CD4-positive, alpha-beta T cell (primary cell): ENCODE measurements at places on chromosomes 13 and 19. TPM values are rescaled to one million over a fixed set of nuclear protein-coding genes. Genes with fewer than 3 reads are reported as not detected.

The RGCC gene
- 752 TPM for total RNA-seq

The ZNF700 gene
- total RNA-seq, result 14.5 TPM

The SHISA7 gene
- not detected for total RNA-seq

The SERPINE3 gene
- total RNA-seq, result not detected

The SMIM44 gene
- not detected for total RNA-seq

The PSG1 gene
- total RNA-seq, result not detected

The ZNF66 gene
- 6.4 TPM for total RNA-seq

The RNF17 gene
- 0.28 TPM for total RNA-seq

The CGB2 gene
- total RNA-seq, result not detected

The ZNF649 gene
- total RNA-seq, result 13.0 TPM

The CYP2A6 gene
- total RNA-seq, result not detected

The CATSPERD gene
- total RNA-seq, result not detected

The SUPT20H gene
- total RNA-seq, result 61.7 TPM

The NR1H2 gene
- 261 TPM for total RNA-seq

The XPO4 gene
- total RNA-seq, result 22.5 TPM

The LYPD5 gene
- not detected for total RNA-seq

The WDR88 gene
- total RNA-seq, result not detected

The ADGRE1 gene
- total RNA-seq, result 6.0 TPM

The ZNF541 gene
- total RNA-seq, result 0.88 TPM

The NLRP9 gene
- not detected for total RNA-seq

DNA sequence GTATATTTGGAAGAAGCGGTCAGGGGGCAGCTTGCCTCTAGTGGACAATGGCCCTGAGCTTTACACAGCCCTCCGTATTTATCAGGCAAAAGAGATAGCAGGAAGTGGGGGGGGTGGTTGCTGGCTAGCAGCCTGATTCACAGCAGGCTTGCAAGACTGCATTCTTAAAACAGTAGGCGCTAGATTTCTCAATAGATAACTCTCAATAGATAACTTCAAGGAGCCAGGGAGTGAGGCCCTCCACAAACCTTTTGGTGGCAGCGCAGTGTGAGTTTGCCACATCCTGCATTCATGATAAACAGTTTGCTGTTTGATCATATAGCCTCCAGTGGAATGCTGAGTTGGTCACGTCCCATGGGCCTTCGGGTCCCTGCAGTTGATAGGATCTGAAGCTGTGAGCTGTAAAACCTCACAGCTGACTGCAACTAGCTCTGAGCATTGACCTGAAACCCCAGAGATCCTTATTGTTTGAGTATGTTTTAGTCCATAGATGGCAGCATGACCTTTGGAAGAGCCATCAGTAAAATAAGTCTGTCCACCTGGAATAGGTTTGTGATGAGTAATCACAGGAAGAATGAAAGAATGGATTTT lies 12.2 kb downstream of the FPR3 start:
- DNase-seq, result no peak

GRCh38 chr19:36198119-36198518 lies 16.3 kb downstream of the ZNF565 start:
- no peak for DNase-seq

- DNase-seq, result peak; percentile 66
Observed at GRCh38 chr13:98466634-98467236, 110.2 kb downstream of the STK24 start.

GRCh38 chr19:3975637-3976087 lies 4.8 kb upstream of the DAPK3 start:
- DNase-seq, result no peak

DNA sequence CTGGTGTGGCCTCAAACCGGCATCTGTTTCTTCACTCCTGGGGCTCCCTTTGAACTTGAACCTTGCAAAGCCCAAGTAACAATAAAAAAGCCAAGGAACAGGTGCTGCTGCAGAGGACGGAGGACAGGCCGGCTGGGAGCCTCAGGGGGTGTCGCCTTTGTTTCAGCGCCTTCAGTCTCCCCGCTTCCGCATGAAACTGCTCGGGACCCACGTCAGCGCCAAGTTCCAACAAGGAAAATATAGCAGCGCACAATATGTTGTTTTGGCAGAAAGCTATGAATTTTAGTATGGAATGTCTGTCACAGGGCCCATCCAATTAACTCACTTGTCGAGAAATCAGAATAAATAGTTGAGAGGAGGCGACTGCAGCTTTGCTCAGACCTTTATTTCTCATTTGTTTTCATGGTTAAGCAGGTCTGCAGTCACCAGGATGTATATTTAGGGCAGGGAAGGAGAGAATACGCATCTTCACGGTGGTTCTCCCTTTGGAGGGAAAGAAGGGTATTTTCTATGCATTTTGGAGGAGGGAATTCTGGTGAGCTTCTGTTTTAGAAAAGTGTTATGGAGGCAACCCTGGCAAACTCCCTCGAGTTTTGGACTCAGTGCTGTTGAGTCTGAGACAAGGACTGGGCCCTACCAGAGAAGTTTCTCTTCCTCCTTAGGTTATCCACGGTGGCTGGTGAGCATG lies 34.3 kb upstream of the MEDAG start:
- DNase-seq, result no peak

DNA sequence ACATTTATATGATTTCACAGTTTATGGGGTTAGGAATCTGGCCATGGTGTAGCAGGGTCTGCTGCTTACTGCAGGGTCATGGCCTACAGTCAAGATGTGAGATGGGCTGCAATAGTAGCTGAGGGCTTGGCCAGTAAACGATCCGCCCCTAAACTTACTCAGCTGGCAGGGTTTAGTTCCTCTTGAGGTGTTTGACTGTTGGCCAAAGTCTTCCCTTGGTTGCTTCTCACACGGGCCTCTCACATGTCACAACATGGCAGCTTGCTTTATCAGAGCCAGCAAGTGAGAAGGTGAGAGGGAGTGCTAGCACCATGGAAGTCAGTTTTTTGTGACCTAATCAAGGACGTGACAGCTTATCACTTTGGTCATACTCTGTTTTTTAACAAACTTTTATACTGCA lies 77.1 kb downstream of the DNAJC3 start:
- no peak for DNase-seq

- no peak for DNase-seq
Observed at GRCh38 chr19:54548806-54549205, 24.8 kb upstream of the LILRA2 start.

- no peak for DNase-seq
Observed at GRCh38 chr19:14113762-14114414, 3.7 kb downstream of the PRKACA start.

- DNase-seq, result no peak
Observed at GRCh38 chr13:94758436-94758960, 46.2 kb upstream of the SOX21 start.

DNA sequence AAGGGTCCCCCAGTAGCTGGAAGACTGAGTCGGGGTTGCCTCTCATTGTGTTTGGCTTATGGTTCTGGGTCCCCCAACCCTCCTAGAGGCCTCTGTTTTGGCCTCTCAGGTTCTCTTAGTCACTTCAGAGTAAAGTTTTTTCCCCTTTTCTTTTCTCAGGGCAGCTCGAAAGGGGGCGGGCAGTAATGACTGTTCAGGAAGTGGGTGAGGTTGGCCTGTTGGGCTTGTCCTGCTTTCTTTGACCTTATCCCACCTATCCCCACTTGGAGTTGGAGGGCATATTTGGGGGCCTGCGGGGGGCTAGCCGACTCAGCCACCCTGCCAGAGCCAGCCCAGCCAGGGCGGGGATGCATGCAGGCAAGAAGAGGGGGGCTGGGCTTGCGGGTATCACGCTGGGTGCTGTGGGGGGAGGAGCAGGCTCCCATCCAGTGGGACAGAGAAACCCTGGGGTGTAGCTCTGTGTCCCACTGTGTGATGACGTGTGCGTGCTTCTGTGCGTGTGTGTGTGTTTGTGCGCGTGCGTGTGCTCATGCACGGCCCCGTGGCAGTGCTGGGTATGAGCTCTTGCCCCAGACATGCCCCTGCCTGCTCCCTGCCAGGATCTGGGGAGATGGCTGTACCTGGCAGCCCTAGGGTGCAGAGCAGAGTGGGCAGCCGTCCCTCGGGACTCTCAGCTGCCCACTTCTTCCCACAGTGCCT lies 1.4 kb downstream of the CIC start:
- DNase-seq, result peak; percentile 51

- no peak for DNase-seq
Observed at GRCh38 chr19:55553217-55554182, 8.2 kb upstream of the SBK3 start.

DNA sequence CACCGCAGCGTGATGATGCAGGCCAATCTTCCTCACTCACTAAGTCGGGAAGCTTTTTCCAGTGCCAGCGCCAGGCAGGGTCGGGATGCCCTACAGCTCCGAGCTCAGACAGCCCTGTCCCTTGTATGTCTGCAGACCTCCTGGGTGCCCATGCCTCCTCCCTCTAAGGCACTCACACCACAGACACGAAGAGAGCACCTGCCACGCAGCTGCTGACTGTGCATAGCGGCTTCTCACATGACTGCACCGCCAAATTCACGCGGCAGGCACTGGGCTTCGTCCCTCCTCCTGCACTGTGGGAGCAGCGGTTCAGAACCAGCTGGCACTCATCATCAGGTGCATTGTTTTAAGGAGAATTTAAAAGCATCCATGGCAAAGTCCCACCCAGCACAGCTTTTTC lies 88.1 kb downstream of the SLC7A1 start:
- DNase-seq, result no peak

- no peak for DNase-seq
Observed at GRCh38 chr19:2252797-2253105, 3.5 kb downstream of the JSRP1 start.

- no peak for DNase-seq
Observed at GRCh38 chr19:34305221-34306083, 51.1 kb downstream of the GARRE1 start.

DNA sequence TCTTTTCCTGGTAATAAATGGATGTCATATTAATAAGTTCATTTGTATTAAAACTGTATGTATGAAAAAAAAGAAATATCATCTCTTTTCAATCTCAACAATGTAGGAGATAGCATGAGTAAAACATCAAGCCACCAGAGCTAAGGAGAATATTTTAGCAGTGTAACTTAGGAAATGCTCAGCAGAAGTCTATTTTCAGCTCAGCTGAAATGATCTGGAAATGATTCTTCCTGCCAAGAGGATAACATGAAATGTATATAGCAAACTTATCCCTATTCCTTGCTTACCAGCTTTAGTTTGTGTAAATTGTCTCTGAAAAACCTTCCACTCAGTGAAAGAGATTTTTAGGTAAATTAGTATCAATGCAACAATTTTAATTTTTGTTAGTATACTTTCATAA lies 1194.4 kb downstream of the SLITRK1 start:
- DNase-seq, result no peak

DNA sequence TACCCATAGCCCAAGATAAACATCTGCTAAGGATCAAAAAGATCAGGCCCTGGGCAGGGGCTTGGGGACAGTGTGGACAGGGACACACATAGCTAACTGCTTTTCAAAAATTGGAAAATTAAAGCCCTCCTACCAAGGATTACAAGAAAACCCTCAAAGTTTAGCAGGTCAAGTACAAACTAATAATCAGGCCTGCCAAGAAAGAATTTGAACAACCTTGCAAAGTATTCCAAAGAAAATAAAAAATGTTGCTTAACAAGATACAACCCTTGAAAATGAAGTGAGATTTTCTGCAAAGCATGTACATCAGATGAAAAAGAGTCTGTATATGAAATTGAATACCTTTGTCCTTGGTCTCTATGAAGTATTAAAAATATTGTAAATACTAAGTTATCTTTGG lies 67.3 kb downstream of the KLF12 start:
- no peak for DNase-seq

DNA sequence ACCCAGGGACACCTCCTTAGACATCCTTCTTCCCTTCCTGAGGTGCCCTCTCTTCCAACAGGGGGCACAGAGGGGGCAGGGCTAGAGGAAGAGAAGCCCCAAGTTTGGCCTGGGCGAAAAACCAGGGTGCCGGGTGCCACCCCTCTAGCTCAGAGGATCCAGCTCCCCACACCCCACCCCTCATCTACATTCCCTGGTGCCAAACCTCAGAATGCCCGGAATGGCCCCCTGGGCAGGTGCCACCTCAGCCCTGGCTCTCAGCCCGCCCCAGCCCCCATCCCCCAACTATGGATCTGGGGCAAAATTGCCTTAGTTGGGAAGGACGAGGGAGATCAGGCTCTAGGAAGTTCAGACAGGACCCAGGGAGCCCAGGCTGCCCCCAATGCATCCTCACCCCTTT lies 2.0 kb downstream of the CNN1 start:
- no peak for DNase-seq

GRCh38 chr13:75151081-75151643 lies 330.8 kb downstream of the TBC1D4 start:
- DNase-seq, result no peak

- DNase-seq, result no peak
Observed at GRCh38 chr19:49710372-49710951, 19.5 kb downstream of the CPT1C start.

- peak; percentile 59 for DNase-seq
Observed at GRCh38 chr19:46840498-46840942, 10.1 kb downstream of the AP2S1 start.

DNA sequence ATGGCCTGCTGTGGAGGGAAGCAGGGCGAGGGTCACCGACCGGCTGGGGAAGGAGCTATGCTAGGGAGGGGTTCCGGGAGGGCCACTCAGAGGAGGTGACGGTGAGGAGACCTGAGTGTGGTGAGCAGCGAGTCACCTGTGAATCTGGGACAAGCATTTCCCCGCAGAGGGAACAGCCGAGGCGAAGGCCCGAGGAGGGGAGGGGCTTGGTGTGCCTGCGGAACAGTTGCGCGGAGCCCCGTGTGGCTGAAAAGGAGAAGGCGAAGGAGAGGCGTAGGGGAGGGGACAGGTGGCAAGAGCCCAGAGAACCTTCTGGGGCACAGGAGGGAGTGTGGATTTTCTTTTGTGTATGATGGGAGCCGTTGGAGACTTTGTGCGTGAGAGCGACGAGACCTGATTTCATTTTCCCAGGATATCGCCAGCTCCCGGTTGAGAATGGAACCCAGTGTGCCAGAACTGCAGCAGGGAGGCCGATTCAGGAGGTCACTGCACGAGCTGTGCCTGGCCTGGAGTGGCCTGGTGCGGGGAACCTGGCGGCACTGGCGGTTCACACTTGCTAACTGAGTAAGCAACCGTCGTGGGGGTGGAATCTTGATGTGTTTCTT lies 117.7 kb upstream of the ZNF507 start:
- no peak for DNase-seq

DNA sequence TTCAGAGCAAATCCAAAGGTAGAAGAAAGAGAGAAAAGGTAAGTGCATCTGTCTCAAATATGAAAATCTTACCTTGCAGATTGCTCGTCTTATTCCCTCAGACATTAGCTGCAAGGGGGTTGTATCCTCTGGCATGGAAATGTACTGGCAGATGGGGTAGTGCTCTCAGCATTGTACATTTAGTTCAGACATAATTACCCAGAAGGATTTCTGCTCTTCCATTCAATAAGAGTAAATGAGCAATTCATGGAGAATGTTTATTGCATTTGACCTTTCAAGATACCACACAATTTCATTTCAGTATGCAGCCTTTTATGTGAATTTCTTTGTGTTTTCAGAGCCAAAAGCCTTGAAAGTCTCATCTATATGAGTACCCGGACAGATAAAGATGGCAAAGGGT lies 63.8 kb downstream of the SCEL start:
- no peak for DNase-seq

DNA sequence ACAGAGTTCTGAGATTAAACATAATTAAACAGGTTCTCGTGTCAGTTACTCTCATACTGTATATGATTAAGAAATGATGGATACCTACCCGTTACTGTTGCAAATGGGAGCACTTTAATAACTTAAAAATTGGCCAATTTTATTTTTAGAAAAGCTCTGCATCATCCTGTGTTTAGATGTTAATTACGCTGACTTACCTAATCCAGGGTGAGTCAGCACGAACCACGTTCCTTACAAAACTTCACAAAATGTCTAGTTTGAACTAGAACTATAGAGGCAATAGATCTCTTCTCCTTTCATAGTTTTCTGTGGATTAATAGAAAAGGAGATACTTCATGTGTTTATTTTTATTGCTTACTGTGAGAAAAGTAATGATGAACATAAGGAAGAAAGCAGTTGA lies 363.9 kb downstream of the MYO16 start:
- no peak for DNase-seq
